ENCODE measurements at places on chromosomes 4 and X.

DNA sequence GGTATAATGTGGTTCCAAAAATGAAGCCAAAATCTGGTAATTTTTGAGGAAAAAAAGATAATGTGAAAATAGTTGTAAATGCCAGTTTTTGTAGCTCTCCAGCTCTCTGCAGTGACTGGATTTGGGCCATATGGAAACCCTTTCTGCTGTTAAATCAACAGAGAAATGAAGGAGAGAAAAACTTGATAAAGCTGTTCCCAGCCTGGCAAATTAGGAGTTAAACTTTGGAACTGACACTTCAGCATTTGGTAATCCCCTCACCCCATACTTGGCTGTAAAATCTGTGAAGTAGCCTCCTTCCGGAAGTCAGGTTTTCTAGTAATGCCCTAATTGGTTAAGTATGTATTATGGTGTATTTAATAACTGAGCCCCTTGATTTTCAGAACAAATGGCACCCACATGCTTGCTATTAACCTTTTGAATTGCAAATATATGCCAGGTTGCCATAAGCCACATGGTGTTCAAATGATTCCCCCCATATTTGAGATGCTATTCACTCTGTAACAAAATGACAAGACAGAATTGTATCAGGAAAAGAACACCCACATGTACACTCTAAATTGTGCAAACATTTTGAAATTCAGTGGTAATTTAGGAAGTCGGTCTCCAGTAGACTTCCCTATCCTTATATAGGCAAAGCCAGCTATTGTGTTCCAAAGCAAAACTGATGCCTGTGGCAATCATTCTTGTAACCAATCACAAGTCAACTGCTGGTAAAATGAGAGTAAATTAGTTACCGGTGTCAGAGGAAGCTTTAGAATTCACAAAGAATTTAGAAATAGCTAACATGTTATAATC, 96.3 kb upstream of the ADAMTS3 start:
- no peak for DNase-seq

- no peak for DNase-seq
Measured at GRCh38 chr4:178316211-178316610, 874.0 kb upstream of the AGA start.

GRCh38 chr4:26987191-26987590, 126.5 kb downstream of the STIM2 start:
- no peak for DNase-seq

DNA sequence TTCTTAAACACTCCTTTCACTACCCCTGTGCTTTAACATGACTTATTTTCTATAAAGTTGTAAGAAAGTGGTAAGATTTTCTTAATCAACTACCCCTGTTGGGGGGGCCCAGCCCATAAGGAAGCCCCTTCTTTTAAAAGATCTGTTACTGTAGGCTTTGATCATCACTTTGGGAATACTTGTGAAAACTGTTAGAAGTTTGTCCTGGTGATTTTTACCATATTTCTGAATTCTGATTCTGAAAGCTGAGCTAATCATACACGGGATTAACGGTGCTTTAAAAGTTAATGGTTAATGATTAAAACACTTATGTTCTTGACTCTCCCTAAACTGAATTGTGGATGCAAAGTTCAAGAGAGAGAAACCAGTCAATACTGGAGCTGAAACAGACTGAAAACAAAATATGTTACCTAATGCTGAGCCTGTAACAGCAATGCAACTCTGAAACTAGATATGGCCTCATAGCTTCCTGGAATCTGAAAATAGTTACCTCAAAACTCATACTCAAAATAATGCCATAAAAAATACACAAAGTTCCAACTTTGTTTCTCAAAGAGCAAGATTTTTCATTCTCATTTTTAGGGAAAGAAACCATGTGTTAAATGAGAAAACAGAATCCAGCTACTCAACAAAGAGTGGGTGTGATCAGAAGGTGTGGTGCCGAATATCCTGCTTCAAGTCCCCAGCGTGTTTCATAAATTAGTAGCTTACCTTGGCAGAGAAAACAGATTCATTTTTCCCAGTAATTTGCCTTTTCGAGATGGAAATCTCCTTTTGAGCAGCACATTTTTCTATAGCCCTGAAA, 31.6 kb downstream of the ADH7 start:
- no peak for DNase-seq

GRCh38 chr4:14028862-14029261, 401.3 kb upstream of the BOD1L1 start:
- DNase-seq, result no peak

GRCh38 chr4:52234561-52235440, 183.7 kb downstream of the SPATA18 start:
- DNase-seq, result no peak

GRCh38 chr4:80006935-80007744, 65.9 kb downstream of the ANTXR2 start:
- peak; percentile 11 for DNase-seq

GRCh38 chr4:148962539-148963290, 520.5 kb upstream of the NR3C2 start:
- no peak for DNase-seq

GRCh38 chrX:134161162-134161561, 75.8 kb upstream of the CCDC160 start:
- no peak for DNase-seq

DNA sequence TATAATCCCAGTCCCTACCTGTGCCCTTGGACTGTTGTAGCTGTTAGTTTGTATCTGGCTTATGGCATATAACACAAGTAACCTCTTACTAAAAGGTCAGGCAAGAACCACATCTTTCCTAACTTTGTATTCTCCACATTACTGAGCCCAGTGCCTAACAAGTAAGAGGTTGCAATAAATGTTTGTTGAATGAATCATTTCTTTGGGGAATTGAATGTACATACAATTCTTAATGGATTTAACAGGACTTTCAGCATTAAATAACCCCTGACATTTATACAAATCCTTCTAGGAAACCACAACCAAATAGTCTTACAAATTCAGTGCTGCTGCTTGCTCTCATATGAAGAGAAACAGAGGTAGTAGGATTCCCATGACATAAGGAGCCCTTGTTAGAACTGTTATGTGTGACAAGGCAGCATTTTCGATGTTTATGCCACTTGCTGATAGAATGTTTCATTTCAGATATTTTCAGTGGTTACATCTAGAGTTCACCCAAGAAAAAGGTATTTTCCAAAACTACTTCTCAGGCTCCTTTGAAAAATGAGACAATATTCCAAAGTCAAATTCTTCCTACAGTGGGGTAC, 62.0 kb downstream of the MBNL3 start:
- no peak for DNase-seq

- no peak for DNase-seq
Measured at GRCh38 chr4:26218677-26219605, 101.9 kb upstream of the RBPJ start.

DNA sequence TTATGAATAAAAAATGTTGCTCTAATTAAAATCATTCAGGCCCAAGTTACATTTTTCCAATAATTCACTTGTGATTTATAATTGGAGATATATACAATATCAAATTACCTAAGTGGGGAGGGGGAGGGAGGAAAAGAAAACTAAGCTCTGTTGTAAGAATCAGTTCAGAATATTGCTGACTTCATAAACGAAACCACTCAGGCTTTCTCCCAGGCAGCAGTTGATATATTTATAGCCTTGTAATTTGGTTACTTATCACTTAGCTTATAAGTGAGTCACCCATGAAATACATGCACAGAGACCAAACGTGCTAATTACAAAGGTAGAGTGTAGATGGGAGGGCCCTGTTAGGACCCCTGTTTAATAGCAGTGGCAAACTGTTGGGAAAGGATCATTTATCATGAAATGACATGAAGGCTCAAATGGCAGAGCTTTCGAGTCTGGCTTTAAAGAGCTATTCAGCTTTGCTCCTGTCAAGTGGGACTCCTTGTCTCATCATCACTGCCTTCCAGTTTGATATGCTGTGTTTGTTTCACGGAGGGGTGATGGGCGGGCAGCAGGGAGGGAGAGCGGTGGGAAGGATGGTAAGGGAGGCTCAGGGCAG, 105.6 kb upstream of the PGRMC2 start:
- DNase-seq, result no peak

DNA sequence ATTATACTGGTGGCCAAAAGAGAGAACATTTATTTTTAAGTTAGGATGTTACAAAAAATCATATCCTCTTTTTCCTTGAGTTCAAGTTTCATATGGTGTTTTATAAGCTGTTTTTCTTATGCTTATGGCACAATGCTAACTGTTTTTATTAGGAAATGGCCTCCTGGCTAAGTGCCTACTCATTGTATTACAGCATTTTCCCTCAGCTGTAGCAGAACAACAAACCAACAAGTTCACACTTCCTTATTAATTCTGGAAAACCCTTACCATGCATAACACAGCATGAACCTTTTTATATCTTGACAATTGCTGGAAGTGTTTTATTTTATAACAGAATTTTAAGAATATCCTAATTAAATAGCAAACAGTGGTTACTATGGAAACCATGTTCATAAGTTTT, 165.8 kb downstream of the GASK1B start:
- no peak for DNase-seq

GRCh38 chr4:4521136-4521535, 20.7 kb downstream of the STX18 start:
- no peak for DNase-seq

GRCh38 chrX:37783305-37783704, 3.4 kb downstream of the CYBB start:
- DNase-seq, result no peak

- DNase-seq, result no peak
Measured at GRCh38 chrX:132833373-132833772, 125.1 kb downstream of the HS6ST2 start.

- DNase-seq, result no peak
Measured at GRCh38 chr4:181646864-181647263, 596.3 kb upstream of the TENM3 start.

- no peak for DNase-seq
Measured at GRCh38 chr4:142316025-142316424, 530.1 kb downstream of the INPP4B start.

- no peak for DNase-seq
Measured at GRCh38 chr4:187071946-187072600, 348.4 kb upstream of the FAT1 start.

GRCh38 chr4:1856071-1856942, at the start of gene LETM1:
TSS of gene LETM1 (minus strand) at chr4:1856156. CDS start at chr4:1855950, 206 bp downstream.
- peak; percentile 95 for DNase-seq

- DNase-seq, result no peak
Measured at GRCh38 chrX:39331082-39331704, 529.9 kb downstream of the MID1IP1 start.

DNA sequence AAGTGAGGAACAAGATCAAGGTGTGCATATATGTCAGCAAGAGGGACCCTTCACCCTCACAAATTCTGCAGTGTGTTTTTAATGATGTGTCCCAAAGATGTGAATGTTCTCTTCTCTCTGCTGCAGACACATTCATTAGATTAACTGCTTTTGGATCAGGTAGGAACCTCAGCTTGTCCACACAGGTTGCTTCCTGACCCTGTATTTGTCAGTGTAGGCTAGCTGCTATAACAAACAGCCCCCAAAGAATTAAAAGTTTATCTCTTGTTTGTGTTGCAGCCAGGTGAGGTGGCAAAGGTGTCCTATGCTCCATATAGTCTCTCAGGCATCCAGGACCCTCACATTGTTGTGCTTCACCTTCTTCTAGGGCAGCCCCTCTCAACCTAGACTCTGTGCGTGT, 17.8 kb downstream of the XG start:
- no peak for DNase-seq

- DNase-seq, result no peak
Measured at GRCh38 chr4:68256284-68256683, 10.8 kb upstream of the TMPRSS11B start.

DNA sequence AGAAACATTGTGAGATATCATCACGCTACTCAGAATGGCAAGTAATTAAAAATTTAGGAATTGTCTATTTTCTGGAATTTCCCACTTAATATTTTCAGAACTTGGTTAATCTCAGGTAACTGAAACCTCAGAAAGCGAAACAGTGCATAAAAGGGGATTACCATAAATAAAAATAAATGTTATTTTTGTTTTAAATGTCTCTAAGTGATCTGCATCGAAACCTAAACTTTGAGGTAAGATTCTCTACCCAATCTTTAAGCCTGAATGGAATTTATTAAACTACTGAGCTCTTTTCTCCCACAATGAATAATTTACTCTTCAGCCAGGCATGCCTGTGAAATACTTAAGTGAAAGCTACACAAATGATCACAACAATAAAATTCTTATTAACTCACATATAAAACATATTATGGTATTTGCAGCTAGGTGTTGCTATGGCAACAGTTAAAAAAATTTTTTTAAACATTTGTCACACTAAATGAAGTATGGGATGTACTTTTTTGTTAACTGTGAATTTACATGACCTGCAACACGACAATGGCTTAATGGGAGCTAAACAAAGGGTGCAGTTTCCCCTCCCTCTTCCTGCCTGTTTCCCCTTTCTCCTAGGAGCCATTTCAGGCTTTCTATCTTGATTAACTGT, 220.2 kb upstream of the PRPS2 start:
- DNase-seq, result no peak

- DNase-seq, result no peak
Measured at GRCh38 chr4:186249785-186250754, 15.9 kb upstream of the F11 start.

- DNase-seq, result no peak
Measured at GRCh38 chrX:63922221-63922620, 137.2 kb upstream of the ARHGEF9 start.

GRCh38 chr4:134999169-134999568, 797.6 kb upstream of the PABPC4L start:
- no peak for DNase-seq

GRCh38 chr4:95050980-95051701, 293.4 kb downstream of the BMPR1B start:
- peak; percentile 43 for DNase-seq

DNA sequence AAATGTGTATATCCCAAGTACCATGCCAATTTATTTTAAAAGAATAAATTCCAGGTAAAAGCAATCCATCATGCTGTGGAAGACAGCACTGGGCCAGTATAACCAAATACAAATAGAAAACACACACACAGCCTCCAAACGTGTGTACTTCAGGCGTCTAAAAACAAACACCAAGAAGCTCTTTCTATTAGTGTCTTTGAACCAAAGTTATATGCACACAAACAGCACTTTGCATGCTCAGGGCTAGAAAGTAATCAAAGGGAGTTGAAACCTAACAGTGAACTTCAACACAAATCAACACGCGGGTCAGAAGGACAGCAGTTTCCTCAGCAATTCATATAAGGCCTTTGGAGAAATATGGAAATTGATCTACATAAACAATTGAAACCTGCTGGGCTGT, 15.4 kb downstream of the GASK1B start:
- DNase-seq, result no peak
